ENCODE measurements at places on chromosomes 5 and 9.

DNA sequence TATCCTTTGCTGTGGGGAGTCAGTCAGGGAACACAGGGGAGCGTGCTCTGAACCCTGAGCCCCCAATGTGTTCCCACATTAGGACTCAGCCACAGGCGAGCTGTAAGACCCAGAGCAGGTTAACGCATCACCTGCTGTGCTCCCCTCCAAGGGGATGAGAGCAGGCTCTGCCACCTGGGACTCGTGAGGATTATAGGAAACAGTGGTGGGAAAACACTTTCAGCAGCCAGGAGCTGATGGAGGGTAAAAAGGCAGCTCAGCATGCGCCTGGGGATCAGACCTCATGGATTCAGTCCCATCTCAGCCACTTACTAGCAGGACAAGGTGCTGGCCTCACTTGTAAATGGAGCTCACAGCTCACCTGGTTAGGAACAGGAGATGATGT is 9.2 kb downstream of the JADE2 start:
- no peak for DNase-seq

DNA sequence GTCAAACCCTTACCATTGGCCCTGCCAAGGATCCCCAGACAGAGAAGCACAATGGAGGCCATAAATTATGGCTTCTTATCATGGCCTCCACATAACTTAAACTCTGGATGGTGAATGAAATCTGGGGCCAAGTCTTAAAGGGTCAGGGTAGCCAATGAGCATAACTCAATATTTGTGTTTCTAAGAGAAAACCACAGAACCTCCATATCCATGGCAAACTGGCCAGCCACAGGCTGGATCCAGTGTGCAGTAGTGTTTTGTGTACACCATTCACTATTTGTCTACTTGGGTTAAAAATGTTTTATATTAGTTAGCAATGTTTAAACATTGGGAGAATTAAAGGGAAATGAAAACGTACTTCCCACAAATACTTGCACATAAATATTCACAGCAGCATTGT is 60.8 kb downstream of the CDO1 start:
- no peak for DNase-seq

DNA sequence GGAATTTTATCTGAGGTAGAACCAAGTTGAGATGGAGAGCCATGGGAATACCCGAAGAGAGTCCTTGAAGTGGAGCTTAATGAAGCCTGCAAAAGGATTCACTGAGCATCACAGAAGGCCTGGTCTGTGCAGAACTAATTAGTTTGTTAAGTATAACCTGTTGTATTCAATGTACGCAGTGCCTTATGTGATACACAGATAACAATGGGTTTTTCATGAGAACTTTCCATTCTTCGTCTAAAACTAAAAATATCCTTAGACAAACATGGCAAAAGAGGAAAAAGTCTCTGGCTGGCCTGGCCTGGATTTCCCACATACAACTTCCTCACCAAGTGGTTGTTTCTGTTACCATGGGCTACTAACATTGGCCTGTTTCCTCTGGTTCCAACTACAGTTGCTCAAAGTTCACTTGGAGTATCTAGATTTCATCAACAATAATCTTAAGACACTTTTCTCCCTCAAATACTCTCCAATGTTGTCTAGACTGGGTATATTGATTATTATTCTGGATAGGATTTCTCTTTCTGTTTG is 237.6 kb upstream of the ZNF462 start:
- no peak for DNase-seq

DNA sequence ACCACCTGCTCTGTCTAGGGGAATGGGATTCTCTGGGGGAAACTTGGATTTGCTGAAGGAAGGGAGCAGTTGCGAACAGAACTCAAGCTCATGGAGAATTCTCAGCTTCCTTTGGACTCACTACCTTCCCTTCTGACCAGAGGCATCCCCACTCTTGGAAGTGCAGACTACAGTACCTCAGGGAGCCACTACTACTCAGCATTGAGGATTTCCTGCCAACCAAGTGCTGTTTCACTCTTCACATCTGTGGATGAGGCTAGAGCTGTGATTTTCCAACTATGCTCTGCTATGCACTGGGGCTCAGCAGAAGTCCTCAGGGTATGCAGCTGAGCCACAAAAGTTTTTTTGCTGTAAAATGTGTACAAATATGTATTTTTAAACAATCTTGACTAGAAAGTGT is 43.9 kb downstream of the MACROH2A1 start:
- DNase-seq, result no peak

DNA sequence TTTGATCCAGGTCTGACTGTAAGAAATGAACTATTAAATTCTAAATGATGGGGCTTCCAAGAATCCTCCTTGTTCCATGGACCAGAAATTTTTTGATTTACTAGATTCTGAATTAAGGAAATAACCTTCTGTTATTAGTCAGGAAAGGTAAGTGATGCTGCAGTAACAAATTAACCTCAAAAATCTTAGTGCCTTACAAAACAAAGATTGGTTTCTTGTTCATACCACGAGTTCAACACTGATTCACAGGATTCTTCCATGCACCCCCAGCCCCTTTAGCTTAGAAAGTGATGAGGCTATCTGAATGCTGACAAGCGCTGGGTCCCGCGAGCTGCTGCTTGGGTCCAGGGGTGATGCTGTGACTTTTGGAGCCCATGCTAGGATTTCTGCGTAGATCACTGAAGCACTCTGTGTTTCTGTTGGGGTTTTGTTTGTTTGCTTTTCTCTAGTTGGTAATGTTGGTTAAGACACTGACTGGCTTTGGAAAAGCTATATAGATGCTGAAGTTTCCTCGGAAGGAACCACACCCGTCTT is 52.3 kb downstream of the COL15A1 start:
- DNase-seq, result no peak

- no peak for DNase-seq
Measured at GRCh38 chr5:3994628-3995027, 399.0 kb downstream of the IRX1 start.

DNA sequence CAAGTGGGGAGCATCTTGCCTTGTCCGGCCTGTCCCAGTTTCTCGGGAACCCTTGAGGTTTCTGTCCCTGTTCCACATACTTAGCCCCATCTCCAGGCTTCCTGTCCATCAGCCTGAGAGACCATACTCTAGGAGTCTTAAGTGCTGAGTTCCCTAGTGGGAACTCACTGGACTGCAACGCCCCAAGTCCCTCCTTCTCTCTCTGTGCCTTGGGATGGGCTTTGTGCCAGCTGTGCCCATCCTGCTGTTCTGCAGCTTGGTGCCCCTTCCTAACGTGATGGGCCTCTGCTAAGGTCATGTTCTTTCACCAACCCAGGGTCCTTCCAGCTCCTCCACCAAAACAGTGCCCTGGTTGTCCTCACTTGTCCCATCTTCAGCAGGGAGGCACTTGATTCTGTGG is 222.3 kb upstream of the ANKRD55 start:
- no peak for DNase-seq

DNA sequence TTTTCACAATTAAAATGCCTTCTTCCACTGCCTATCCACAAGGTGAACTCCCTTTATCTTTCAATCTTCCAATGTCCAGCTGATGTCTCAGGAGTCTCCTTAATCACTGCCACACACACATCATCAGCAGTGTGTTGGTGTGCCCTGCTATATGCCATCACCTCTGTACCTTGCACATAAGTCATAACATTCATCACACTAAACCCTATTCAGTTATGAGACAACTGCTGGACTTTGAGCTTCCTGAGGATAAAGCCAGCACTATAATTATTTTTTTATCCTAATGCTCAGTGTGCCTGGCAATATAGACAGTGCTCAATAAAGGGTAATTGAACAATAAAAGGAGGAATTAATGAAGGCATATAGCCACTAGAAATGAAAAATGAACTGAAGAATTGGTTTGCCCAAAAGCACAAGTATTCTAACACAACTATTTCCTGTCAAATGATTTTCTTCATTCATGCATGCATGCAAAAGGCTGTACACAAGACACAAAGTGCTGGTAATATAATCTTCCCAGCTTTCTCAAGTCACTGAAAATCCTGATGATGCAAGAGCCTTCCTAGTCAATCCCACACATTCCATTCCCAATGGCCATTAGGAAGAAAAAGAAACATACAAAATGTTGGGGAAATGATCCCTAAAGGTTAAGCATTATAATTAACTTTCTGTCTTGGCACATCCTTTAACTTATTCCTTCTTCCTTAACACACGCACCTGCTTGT is 32.4 kb downstream of the LPAR1 start:
- DNase-seq, result no peak

- no peak for DNase-seq
Measured at GRCh38 chr5:111927191-111927590, 170.2 kb upstream of the NREP start.

DNA sequence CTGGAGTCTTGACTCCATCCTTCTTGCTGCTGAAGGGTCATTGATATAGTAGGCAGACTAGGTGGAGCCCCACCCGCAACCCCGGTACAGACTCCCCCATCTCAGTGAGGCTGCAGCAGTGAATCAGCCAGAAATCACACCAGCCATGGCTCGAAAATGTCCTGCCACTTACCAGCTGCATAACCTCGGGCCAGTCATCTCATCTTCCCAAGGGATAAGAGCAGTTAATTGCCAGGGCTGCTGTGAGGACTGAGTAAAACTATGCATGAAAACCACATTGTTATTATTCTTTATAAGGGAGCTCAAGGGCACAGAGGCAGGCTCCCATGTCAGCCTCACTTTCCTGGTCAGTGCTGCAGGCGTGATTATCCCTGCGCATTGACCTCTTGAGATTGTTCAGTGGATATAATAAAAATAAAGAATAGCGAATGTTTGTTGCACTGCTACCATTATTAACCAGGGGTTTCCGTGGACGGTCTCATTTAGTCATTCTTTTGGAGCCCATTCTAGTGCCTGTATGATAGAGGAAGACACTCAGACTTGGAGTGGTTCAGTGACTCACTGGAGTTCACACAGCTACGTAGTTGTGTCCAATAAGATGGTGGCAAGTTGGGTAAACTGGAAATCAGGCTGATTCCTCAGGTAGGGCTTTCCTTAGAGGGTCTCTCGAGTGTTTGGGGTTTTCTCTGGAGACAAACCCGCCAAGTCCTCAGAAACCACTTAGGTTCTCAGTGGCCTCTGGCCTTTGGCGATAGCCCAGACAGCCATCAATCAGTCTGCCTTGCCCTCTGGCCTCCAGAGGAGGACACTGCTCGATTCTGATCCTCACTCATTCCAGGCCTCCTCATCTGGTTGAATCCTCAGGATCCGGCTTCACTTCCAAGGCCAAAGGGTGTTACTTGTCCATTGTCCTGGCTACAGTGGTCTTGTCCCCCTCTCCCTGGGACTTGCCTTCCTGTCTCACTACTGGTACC is 39.9 kb downstream of the COL15A1 start:
- no peak for DNase-seq

- no peak for DNase-seq
Measured at GRCh38 chr9:92749934-92750315, 14.7 kb downstream of the BICD2 start.

GRCh38 chr5:131021646-131022045 is 143.4 kb downstream of the HINT1 start:
- no peak for DNase-seq
